Stimulated activated CD4-positive, alpha-beta T cell treated with anti-CD3 and anti-CD28 coated beads, Interleukin-2, amount 100 ng/mL, for 48 hours (primary cell): ENCODE measurements at places on chromosomes 11 and 22.
A peak's percentile ranks its signal among the peaks of the same experiment; 100 is the strongest.

GRCh38 chr11:70668204-70669202 lies 270.2 kb downstream of the CTTN start:
- DNase-seq, result no peak

DNA sequence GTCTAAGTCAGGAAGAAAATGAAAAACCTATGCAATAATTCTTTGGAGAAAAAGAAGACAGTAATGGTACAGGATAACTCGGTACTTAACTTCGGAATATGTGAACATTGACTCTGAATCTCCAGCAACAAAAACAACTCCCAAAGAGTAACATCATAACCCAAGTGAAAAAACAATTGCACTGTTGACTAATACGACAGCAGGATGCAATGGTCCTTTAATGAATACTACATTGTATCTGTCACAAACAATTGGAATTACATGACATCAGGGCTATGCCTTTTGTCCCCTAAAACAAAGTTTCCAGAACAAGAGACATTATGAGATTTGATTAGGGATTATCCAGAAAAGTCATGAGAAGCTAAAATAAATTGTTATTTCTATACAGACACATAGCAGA lies 1065.9 kb downstream of the LRRC4C start:
- DNase-seq, result no peak

DNA sequence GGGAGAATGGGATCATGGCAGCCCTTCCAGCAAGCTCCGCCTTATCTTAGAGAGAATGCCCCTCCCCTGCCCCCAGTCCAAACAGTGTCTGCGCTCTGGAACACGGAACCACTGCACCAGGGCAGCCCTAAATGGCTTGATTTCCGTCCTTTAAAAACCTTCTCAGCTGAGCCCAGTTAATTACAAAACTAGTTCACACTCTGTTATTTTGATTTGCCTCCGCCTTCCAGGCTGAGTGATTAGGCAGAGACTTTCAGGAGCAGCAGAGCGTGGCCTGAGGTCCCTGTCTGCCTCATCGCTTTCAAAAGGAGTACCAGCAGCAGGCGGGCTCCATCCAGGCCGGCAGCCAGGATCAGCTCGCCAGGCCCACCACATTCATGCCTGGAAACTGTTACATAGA lies 313.0 kb downstream of the BRD1 start:
- DNase-seq, result no peak

- DNase-seq, result no peak
These were observed 164.9 kb upstream of the BLID start for GRCh38 chr11:122280870-122281269.

DNA sequence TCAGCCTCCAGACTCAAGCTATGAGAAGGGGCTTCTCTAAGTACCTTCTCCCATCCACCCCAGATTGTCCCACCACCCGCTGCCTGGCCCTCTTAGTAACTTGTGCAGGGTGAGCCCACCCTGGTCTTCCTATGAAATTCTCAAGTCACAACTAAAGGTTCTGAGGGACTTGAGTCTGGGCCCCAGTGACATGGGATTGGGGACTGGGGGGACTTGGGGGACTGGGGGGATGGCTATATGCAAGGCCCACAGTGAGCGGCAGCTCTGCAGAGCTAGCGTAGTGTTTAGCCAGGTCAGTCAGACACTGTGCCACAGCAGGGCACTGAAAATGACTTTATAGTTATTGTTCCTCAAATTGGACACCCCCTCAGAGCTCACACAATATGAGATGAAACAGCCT lies 622.3 kb upstream of the CADM1 start:
- DNase-seq, result no peak

DNA sequence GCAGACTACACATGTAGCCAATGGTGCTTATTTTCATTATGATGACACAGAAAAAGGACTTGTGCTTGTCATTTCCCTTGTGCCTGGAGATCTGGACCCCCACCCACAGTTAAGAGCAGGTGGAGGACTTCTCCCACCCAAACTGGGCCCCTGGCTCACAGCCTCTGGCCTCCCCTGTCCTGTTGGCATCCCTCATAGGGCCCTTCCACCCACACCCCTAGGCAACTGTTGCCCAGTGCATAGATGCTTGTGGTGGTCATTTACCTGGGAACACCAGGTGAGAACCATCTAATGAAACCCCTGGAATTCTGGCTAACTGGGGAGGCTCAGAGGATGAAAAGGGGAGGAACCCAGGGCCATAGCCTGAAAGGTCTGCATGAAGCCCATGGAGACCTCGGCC lies 355.9 kb downstream of the BUD13 start:
- DNase-seq, result no peak

GRCh38 chr22:35452351-35452781 lies 52.4 kb downstream of the MCM5 start:
- no peak for DNase-seq

DNA sequence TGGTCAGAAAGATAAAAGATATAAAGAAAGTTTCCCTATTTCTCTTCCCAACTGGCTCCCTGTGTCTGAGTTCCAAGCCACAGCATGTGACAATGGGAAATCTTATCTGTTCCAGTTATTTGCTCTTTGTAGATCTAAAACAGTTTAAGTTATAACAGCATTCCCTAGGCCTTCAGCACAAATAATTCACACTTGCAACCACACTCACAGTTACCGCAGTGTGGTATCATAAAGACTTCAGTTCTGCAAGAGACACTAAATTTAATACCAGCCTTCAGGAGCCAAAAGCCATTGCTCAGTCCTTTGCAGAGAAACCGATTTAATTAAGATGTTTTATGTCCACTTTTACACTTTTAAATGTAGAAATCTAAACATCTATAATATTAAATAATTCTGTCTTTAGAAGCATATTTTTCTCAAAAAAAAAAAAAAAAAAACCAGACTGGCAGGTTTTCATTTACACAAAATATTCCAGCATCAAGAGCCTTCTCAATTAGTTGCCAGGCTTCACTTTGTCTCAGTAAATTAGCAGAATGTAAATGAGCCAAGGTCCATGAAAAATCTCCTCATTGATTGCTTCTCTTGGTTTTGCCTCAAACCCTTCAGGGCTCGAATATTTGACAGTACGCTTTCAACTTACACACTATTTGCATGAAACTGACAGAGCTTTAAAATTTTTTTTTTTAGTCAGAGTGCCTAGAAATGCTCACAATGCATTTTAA lies 300.0 kb upstream of the DDI1 start:
- DNase-seq, result no peak

- no peak for DNase-seq
These were observed 11.3 kb downstream of the PTPN5 start for GRCh38 chr11:18780329-18780728.

DNA sequence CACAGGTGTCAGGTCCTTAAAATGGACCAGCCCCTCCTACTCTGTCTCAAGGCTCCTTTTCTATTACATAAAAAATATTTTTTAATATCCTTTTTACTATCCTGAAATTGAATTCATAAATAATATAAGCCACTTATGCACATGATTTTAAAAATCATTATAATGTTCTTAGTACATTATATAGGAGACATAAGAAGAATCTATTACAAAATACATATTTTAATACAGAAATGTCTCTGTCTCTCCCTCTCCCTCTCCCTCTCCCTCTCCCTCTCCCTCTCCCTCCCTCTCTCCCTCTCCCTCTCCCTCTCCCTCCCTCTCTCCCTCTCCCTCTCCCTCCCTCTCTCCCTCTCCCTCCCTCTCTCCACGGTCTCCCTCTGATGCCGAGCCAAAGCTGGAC lies 52.0 kb upstream of the SLC6A5 start:
- DNase-seq, result no peak

DNA sequence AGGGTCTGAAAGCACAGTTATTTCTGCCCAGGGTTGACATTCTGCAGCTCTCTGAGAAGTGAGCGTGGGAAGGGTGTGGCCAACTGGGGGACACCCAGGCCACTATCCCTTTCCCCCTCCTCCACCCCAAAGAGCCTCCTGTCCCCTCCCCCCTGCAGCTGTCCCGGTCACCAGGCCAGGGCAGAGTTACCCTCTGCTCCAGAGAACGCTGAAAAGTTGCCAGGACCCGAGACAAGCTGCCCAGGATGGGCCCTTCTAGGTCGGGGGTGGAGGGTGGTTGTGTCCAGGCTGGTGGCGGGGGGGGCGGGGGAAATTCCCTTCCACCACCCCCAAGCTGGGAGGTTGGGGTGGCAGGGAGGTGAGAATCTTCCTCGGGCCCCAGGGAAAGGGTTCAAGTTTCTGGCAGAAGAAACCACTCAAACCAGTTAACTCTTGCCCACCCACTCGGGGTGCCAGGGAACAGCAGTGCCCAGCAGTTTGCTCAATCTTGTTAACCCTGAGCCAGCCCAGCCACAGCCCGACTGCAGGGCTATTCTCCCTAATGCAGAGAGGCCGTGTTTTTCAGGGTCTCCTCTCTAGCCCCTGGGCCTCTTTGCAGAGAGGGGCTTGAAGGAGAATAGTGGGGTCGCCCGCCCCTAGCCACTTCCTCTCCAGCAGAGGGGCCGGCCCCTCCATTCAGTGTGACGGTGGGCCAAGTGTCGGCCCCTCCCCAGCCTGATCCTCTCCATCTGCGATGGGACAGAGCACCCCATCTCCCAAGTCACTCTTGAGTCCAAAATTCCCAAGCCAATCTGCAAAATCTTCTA lies 697 bp downstream of the LGALS1 start:
- no peak for DNase-seq

- DNase-seq, result no peak
These were observed 14.8 kb downstream of the TMEM216 start for GRCh38 chr11:61406991-61407728.

- no peak for DNase-seq
These were observed 16.3 kb upstream of the OR5F1 start for GRCh38 chr11:56010716-56011115.

- DNase-seq, result no peak
These were observed 177.5 kb upstream of the TMEM45B start for GRCh38 chr11:129637983-129638776.

GRCh38 chr22:49544286-49544685 lies 283.4 kb downstream of the BRD1 start:
- no peak for DNase-seq

- no peak for DNase-seq
These were observed 17.1 kb downstream of the TMEM184B start for GRCh38 chr22:38255697-38256096.

DNA sequence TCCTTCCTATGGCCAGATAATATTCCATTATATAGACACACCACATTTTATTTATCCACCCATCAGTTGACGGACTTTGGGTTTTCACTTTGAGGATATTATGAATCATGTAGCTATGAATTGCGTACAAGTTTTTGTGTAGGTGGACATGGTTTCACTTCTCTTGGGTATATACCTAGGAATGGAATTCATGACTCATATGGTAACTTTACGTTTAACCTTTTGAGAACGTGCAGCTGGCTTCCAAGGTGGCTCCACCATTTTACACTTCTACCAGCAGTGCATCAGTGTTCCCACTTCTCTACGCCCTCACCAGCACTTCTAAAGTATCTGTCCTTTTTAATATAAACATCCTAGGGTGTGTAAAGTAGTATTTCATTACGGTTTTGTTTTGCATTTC lies 112.0 kb downstream of the PLEKHA7 start:
- DNase-seq, result peak; percentile 34

- no peak for DNase-seq
These were observed 86.7 kb downstream of the SIK3 start for GRCh38 chr11:117011541-117011898.

GRCh38 chr11:34308049-34308912 lies 49.5 kb downstream of the ABTB2 start:
- DNase-seq, result no peak

GRCh38 chr22:29604076-29604360 lies 585 bp downstream of the NF2 start:
- DNase-seq, result no peak

DNA sequence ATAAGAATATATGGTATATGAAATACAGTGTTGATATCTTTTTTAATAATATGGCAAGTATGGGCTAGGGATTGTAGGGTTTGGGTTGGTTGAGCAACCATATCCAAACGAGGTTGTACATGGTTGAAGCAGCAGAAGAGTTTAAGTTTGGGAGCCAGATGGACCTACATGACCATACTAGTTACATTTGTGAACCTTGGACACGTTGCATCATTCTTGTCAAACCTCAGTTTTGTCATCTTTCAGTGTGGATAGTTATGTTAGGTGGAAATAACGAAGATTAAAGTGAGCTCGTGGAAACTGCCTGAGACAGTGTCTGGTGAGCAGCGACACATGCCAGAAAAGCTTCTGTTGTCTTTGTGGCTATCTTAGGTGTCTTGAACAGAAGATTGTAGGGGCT lies 307.1 kb upstream of the KIRREL3 start:
- no peak for DNase-seq

GRCh38 chr22:46635756-46636155 lies 15.6 kb downstream of the GRAMD4 start:
- no peak for DNase-seq

- DNase-seq, result no peak
These were observed 192.0 kb downstream of the LRRC4C start for GRCh38 chr11:41267451-41267850.

DNA sequence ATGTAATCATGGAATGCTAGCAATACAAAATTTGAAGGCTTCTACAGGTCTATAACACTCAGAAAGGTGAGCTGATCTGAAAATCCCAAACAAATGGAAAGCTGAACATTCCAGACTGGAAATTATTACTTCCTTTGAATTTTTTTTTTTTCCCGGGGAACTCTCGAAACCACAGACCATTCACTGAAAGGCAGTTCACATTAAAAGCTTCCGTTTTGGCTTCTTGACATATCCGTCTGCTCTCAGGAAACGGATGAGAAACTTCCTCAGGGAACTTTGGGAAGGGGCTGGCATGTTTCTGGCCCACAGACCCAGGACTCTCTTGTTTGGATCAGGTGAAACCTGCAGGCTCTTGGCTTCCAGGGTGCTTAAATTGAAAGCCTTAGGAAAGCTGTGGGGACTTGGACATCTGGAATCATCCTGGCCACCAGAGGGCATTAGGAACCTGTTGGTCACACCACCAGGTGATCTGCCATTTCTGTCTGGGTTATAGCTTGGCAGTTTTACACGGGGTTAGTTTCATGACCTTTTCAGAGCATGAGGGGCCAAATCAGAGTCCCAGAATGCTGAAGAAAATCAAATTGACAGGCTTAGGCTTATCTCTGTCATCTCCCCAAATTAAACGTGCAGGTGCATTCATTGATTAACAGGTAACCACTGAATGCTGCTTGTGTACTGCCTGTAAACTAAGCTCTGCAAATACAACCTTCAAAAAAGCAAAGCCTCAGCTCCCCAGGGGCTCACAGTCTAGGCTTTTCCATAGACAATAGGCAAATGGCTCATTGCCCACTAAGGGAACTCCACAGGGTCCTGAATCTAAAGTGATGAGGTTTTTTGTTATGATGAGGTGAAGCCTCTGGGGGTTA lies 22.7 kb upstream of the GRAMD1B start:
- DNase-seq, result peak; percentile 46
